Activated CD4-positive, alpha-beta T cell treated with anti-CD3 and anti-CD28 coated beads, Interleukin-2, amount 10 ng/mL, durations not matched to agents 24 days and 14 days (primary cell): ENCODE measurements at places on chromosomes 5 and 9. TPM values are rescaled to one million over a fixed set of nuclear protein-coding genes. Genes with fewer than 3 reads are reported as not detected.

Gene ARSI
- not detected in 2 replicates for total RNA-seq

Gene BNIP1
- 20.9 and 26.5 TPM in 2 replicates for total RNA-seq

Gene TNFSF15
- total RNA-seq, result 1.4 and 1.5 TPM in 2 replicates

- DNase-seq, result no peak
Measured at GRCh38 chr9:35797311-35798109, 6.1 kb downstream of the NPR2 start.

GRCh38 chr5:140408750-140409241 lies 7.2 kb downstream of the ANKHD1 start:
- DNase-seq, result peak; percentile 53

DNA sequence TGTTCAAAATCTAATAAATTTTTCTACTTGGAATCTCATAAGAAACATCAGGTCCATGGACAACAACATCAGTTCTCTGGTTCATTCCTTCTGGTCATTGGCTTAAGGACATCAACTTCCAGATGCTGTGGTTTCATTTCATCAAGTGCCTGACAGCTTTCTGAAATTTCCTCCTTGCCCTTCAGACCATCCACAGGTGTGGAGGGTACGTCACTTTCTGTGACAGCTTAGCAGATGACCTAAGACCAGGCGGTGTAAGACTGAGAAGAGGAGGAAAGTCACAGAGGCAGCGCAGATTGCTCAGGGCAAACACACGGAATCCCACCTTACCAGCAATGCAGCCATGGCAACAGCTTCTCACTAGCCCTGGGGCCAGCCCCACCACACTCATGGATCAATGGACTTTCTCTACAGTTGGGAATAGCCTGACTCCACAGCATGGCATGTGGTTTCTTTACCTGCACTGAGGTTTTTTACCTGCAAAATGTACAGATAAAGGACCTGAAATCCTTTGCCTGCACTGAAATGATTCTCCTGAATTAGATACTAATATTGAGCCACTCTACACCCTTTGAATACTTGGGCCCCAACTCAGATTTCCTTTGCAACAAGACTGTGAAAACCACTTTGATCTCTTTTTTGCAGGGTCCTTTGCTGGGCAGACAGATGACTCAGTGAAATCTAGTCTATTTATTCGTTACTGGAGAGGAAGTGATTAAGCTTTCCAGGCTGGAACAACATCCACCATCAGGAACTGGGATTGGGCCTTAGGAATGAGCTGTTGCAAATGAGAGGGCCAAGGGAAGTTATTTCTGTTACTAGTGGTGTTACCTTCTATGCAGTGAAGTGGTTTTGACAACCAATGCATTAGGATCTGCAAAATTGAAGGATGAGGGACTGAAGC lies 26.9 kb downstream of the TICAM2 start:
- no peak for DNase-seq

- no peak for DNase-seq
Measured at GRCh38 chr5:120532835-120533234, 68.7 kb downstream of the PRR16 start.

DNA sequence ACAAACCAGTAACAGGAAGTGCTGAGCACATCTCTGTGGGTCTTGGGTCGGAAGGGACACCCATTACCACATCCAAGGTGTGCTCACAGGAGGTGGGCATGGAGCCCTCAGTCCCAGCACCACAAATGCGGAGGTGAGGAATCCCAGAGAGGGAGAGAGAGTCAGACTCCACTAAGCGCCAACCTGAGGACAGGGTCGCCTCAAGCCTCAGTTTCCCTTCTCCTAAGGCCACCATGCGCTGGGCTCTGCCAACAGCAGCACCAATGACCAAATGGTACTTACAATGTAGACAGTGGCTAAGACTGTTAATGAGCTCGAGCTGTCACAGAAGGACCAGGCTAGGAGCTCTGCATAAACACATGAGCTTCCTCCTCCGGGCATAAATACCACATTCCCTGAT lies 43.1 kb downstream of the BICD2 start:
- no peak for DNase-seq

DNA sequence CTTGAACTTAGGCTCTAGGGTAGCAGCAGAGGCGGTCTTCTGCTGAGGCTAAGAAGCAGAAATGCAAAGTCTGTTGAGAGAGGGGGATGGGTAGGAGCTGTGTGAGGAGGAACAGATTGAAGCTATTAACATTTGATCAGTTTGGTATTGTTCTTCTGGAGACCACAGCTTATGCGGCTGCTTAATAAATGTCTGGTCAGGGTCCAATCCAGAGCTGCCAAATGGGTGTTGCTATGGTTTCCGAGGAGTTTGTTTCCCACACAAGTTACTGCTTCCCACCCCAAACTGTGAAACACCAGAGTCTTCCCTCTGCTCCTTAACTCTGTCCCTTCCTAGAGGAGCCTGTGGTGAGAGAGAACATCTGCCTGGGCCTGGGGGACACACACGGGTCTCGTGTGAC lies 142.2 kb upstream of the KLF4 start:
- no peak for DNase-seq
